ENCODE measurements at places on chromosomes 12 and 14.
A peak's percentile ranks its signal among the peaks of the same experiment; 100 is the strongest.

DNA sequence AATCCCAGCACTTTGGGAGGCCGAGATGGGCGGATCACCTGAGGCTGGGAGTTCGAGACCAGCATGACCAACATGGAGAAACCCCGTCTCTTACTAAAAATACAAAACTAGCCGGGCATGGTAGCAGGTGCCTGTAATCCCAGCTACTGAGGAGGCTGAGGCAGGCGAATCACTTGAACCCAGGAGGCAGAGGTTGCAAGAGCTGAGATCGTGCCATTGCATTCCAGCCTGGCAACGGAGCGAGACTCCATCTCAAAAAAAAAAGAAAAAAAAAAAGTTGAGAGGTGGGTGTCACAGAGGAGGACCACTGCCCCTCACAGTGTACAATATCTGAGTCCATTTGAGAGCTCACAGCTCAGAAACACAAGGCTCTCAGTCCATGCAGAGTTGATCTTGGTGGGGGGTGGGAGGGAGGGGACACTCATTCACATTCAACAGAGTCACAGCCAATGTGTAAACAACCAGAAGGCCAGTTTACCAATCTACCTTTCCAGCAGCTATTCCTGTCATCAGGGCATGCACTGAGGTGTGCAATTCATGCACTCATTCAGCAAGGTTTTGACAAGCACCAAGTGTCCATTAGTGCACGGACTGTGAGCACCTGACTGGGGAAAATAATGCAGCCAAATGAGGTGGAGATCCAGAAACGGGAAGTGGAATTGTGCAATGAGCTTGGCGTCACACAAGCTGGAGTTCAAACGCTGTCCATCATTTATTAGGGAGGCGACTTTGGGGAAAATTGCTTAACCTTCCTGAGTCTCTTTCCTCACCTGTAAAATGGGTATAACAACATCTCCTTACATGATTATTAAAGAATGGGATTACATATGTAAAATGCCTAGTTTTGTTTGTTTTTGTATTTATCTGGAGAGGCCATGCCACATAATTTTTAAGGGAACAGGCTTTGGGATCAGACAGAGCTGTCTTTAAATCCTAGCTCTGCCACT is 4.4 kb upstream of the EIF5 start:
- DNase-seq = no peak

- DNase-seq = no peak
Measured at GRCh38 chr14:68145539-68145938, 326.0 kb downstream of the RAD51B start.

GRCh38 chr14:94936901-94937685 is 167.2 kb upstream of the GSC start:
- DNase-seq = no peak

DNA sequence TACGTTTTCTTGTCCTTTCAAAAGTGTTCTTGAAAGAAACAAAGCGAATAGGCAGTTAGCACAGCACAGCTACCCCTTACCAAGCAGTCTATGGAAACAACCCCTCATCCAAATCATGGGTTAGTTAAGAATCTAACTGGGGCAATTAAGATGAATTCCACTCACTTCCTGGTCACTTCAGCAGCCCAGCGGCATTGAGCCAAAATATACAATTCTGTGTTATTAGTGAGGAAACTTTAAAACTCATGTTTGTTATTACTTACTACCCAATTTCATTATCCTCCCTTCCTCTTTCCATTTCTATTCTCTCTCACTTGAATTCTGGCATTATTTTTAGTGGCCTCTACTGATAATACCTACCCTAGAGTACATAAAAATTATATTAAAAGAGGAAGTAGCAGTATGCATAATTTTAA is 121.4 kb downstream of the PPHLN1 start:
- DNase-seq = no peak

- DNase-seq = no peak
Measured at GRCh38 chr12:110269622-110270124, 11.4 kb upstream of the ATP2A2 start.

DNA sequence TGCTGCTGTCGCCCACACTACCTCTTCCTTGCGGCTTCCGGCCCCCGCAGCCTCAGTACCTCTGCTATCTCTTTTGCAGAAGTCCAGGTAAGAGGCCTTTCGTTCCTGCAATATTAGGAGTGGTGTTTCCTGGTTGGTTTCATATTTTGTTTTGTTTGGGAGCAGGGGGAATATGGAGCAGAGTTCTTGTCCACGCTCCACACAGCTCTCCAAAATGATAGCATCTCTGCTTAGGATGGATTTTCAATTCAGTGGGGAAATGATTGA is 768 bp downstream of the OXA1L start:
- DNase-seq = no peak

DNA sequence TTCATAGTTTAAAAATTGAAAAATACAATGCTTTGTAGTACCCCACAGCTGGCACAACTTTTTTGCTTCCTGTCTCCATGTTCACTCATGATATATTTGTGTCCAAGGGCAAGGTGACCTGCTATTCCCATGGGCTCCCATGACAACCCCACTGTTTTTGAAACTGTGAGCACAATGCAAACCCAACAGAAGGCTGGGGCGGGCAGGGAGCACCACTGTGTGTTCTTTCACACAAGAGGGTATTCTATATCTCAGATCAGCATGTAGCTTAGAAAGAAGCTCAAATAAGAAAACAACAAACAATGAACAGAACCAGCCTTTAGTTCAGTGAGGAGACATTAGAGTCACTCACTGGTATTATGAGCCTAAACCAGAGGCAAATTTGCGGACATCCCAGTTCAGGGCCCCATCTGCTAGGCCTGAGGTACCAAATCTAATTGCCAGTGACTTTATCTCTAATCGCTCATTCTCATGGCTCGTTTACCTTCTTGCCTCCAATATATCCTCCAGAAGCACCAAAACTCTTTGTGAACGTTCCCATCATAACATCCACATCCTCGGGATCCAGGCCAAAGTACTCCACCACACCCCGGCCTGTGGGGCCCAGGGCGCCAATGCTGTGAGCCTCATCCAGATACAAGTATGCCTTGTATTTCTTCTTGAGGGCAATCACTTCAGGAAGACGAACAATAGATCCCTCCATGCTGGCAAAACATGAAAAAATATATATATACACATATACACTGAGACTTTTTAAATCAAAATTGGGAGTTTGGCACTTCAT is 56.4 kb upstream of the ISM2 start:
- DNase-seq = no peak

DNA sequence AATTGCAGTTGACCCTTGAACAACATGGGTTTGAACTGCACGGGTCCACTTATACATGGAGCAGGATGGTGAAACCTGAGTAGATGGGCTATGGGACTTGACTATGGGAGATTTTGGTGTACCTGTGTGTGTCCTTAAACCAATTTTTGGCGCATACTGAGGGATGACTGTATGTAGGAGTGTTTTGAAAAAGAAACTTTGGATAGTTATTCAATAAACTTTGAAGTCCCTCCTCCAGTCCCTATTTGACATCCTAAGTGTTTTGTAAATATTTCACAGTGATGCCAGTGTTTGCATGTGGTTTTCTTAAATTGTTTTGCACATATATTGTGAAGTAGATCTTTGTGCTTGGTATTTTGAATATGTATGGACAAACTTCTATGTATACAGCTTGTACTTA is 12.4 kb downstream of the KTN1 start:
- no peak for DNase-seq

DNA sequence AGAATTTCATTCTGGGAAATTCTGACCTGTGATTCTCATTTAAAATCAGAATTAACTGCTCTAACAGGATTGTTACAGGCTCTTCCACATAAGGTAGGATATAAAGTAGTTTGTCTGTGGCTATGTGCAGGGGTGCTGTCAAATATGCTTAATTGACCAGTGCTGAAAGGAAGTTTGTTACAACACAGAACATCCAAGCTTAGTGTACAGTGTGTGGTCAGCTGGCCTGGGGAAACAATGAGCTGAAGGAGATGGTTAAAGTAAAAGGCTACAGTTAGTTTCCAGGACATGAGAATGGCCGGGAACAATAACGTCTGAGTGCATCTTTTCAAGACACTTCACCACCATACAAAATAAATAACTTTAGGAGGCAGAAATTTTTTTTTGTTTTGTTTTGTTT is 68.0 kb downstream of the PKP2 start:
- DNase-seq = no peak

DNA sequence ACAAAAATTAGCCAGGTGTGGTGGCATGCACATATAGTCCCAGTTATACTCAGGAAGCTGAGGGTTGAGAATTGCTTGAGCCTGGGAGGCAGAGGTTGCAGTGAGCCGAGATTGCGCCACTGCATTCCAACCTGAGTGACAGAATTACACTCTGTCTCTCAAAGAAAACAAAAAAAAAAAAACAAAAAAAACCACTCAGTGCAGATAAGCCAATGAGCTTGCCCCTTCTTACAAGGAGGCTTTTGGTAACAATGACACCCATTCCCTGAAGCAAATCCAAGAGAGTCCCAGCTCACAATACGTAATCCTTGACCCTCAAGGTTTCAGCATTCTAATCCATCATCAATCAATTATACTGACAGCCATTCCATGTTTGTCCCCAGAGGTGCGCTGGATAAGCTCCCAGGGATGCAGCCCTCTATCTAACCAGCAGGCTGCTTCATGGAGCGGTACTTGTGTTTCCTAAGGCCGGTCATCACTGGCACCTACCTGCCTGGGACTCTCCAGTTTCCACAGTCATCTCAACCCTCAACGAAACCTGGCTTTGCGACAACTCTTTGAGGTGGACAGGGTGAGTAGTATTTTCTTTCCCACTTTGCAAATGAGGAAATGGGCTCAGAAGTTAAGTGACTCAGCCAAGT is 12.4 kb downstream of the GCN1 start:
- DNase-seq = no peak

GRCh38 chr12:51393676-51394545 is 2.7 kb upstream of the GALNT6 start:
- DNase-seq = peak; percentile 56

GRCh38 chr12:26062566-26062965 is 62.3 kb downstream of the BHLHE41 start:
- no peak for DNase-seq

- DNase-seq = no peak
Measured at GRCh38 chr14:95488376-95489213, 27.9 kb downstream of the SYNE3 start.

- DNase-seq = no peak
Measured at GRCh38 chr12:3335078-3335487, 155.9 kb upstream of the PRMT8 start.

DNA sequence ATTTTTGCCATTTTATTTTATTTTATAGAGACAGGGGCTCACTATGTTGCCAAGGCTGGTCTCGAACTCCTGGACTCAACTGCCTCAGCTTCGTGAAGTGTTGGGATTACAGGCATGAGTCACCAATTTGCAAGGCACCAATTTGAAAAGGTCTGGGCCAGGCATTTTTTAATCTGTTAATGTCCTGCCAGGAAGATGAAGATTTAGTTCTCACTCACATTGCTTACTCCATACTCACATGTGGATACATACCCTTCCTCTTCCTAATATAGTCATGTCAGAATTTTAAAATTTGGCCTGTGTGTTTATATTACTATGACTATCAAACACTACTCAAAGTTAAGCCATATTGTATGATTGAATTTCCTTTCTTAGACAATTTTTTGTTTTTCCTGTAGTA is 15.3 kb upstream of the EML1 start:
- no peak for DNase-seq

DNA sequence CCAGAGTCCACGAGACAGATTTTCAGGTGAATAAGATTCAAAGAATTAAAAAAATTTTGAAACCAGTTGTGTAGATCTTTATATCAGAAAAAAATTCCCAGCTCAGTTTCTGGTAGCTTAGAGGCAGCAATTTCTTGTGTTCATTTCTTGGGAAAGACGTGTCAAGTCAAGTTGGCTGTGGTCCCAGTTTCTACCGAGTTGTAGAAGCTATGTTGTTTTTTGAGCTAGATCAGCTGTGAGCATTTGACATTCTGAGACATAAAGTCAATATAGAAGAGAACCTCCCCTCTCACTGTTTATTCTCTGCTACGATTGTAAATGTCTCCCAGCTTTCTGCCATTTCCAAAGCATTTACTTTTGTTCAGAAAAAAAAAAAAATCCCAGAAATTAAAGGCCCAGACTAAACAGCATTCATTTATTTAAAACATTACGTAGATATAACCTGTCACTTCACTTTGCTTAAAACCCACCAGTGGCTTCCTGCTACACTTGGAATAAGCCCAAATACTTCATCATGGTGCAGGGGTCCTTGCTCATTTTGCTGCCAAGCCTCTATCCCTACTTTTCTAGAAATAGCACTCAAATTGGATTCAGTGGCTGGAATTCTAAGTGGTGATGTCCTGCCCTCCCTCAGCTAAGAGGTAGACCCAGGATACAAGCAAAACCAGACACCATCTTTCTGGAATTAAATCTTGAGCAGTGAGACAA is 20.6 kb upstream of the PYGL start:
- DNase-seq = no peak

GRCh38 chr12:108194585-108194984 is 65.5 kb downstream of the WSCD2 start:
- no peak for DNase-seq

DNA sequence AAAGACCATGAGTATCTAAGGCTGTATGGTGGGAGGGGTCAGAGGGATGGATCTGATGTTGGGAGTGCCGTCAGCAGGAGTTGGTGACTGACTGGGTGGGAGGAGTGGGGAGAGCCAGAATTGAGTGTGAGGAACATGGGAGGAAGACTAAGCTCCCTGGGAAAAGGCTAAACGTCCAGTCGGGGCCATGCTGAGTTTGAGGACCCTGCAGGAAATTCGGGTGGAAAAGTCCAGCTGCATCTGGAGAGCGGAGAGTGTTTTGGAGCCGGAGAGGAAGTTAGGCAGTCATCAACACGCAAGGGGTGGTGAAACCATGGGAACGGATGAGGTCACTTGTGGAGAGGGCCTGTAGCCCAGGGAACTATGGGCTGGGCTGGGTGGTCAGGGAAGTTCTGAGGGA is 60.9 kb downstream of the ELK3 start:
- DNase-seq = no peak

- DNase-seq = no peak
Measured at GRCh38 chr12:127667131-127667685, 599.8 kb upstream of the TMEM132C start.

GRCh38 chr12:120639771-120640721 is at the start of gene CABP1:
Gene CABP1 (plus strand): TSS chr12:120640626. CDS start chr12:120640686, 60 bp downstream.
- DNase-seq = peak; percentile 61

- DNase-seq = no peak
Measured at GRCh38 chr14:98489115-98489514, 782.9 kb downstream of the BCL11B start.

GRCh38 chr12:83016218-83016835 is 329.6 kb downstream of the TMTC2 start:
- DNase-seq = no peak

GRCh38 chr12:64946132-64946829 is 121.8 kb downstream of the TBC1D30 start:
- no peak for DNase-seq

GRCh38 chr14:71498212-71498611 is 434.0 kb upstream of the RGS6 start:
- DNase-seq = no peak
